ENCODE measurements at places on chromosomes 6 and 20.

- no peak for DNase-seq
Observed at GRCh38 chr20:53032478-53032932, 60.3 kb downstream of the TSHZ2 start.

DNA sequence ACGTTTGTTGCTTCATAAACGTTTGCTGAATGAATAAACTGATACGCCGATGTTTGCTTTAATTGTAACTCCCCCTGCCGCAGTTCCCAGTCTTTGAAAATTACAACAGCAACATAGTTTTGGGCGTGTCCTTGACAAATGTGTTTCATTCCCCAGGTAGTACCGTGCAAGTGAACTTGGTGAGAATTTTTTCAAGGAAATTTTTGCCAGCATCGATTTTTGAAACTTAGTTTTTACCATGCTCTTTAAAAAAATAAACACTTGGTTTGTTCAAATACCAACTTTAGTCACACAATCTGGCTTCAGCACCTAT lies 60.1 kb downstream of the FAM217A start:
- no peak for DNase-seq

- no peak for DNase-seq
Observed at GRCh38 chr6:92810913-92811312, 608.4 kb downstream of the EPHA7 start.

GRCh38 chr20:5160882-5161281 lies 34.1 kb downstream of the CDS2 start:
- DNase-seq = no peak

DNA sequence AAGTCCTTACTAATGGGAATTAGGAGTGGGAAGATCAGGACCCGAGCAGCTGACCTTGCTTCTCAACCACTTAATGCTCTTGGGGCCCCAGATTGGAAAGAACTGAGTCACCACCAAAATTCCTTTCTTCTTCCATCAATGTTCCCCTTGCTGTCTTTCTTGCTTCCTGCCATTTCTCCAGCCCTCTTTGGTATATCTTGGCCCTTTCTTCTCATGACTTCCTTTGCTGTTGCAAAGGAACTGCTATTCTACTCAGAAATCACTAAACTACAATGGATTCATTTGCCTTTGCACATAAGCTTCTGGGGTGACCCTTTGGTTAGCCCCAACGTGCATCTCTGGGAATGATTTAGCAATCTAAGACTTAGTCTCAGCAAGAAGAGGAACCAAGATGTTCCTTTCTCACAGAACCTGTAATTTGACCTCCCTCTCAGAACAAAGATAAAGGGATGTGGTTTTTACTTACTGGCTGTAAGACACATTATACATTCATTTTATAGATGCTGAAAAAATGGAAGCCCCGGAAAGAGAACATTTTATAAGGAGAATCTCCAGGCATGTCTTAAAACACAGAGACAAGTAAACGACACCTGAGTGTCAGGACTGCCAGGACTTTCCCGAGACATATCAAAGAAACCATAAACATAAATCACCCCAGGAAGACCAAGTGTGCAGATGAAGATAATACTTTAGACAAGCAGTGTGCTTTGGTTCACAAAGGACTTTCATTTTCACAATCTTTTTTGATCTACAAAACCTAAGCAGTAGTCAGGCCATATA lies 99.0 kb upstream of the TNFAIP3 start:
- no peak for DNase-seq

DNA sequence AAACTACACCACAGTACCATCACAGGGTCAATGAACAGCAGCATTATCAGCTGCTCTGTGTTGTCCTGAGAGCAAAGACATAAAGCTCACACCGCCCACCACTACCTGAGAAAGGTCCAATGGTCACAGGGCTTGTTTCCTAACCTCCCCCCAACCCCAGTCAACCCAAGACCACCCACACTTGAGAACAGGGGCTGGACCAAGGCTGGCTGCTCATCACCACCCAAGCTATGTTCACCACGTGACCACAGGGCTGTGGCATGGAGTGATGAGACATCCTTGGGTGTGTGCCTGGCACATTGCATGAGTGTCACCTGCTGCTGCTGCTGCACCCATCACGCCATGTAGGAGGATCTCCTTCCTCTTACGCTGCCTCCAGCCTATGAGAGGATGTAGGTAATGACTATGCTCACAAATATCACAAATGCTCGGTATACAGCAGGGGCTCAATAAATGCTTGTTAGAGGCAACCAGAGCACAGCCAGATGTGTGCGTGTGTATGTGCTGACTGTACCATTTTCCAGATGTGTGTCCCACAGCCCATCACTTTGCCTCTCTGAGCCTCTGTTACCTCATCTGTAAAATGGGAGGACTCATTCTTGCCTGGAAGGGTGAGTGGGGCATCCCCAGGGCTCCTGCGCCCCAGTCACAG lies 23.3 kb upstream of the SIRPA start:
- no peak for DNase-seq

DNA sequence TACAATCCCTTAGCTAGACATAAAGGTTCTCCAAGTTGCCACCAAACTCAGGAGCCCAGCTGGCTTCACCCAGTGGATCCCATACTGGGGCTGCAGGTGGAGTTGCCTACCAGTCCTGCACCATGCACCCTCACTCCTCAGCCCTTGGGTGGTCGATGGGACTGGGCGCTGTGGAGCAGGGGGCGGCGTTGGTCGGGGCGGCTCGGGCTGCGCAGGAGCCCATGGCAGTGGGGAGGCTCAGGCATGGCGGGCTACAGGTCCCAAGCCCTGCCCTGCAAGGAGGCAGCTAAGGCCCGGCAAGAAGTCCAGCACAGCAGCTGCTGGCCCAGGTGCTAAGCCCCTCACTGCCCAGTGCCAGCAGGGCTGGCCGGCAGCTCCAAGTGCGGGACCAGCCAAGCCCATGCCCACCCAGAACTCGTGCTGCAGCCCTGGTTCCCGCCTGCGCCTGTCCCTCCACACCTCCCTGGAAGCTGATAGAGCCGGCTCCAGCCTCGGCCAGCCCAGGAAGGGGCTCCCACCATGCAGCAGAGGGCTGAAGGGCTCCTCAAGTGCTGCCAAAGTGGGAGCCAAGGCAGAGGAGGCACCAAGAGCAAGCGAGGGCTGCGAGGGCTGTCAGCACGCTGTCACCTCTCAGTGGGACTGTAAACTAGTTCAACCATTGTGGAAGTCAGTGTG lies 912.1 kb downstream of the PHF3 start:
- DNase-seq = no peak

DNA sequence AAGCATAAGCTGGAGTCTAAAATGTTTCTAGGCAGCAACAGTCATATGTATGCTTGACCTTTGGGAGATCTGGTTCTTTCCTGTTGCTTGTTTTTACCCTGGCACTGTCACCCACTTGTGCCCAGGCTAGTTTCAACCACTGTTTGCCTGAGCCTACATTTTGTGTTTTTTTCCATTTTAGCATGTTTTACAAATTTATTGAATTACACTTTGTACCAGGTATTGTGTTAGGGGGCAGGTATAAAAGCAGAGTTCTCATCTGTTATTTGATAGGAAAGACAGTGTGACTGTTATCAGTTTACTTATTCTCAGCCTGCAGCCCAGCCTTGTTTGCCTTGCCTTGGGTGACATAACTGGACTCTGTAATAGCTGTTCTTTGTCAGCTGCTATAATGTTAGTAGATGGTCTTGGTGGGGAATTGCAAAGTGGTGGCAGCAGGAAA lies 147.0 kb downstream of the CDKAL1 start:
- DNase-seq = no peak

GRCh38 chr6:35028781-35029769 lies 112.1 kb downstream of the TCP11 start:
- no peak for DNase-seq

DNA sequence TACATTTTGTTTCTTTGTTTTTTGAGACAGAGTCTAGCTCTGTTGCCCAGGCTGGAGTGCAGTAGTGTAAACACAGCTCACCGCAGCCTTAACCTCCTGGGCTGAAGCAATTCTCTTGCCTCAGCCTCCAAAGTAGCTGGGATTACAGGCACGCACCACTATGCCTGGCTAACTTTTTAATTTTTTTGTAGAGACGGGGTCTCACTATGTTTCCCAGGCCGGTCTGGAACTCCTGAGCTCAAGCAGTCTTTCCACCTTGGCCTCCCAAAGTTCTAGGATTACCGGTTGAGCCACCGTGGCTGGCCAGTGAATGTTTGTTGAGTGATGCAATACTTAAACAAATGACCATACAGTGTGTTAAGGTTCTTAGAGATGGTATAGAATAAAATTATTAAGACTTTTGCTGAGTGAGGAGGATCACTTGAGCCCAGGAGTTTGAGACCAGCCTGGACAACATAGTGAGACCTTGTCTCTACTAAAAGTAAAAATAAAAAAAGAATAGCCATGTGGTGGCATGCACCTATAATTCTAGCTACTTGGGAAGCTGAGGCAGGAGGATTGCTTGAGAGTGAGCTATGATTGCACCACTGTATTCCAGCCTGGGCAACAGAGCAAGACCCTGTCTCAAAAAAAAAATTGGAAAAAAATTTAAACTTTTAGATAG lies 13.4 kb downstream of the CEP250 start:
- DNase-seq = no peak

GRCh38 chr6:47852727-47853126 lies 70.9 kb downstream of the OPN5 start:
- no peak for DNase-seq

DNA sequence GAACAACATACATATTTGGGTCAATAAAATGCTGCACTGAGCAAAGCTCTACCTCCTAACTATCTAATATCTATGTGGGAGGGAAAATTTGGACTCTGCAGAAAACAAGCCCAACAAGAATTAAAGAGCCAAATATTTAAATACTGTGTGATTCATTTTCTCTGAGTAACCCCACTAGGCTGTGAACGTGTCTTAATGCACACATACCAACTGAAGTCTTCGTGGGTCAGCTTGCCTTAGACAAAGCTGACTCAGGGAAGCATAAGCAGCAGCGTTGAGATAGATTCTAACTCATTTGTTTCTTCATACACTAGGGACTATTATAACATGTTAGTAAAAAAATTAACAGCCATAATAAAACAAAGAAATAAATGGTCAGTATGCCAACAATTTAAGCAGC lies 114.3 kb downstream of the GJA1 start:
- no peak for DNase-seq

- DNase-seq = no peak
Observed at GRCh38 chr6:80607811-80608391, 501.4 kb downstream of the BCKDHB start.

DNA sequence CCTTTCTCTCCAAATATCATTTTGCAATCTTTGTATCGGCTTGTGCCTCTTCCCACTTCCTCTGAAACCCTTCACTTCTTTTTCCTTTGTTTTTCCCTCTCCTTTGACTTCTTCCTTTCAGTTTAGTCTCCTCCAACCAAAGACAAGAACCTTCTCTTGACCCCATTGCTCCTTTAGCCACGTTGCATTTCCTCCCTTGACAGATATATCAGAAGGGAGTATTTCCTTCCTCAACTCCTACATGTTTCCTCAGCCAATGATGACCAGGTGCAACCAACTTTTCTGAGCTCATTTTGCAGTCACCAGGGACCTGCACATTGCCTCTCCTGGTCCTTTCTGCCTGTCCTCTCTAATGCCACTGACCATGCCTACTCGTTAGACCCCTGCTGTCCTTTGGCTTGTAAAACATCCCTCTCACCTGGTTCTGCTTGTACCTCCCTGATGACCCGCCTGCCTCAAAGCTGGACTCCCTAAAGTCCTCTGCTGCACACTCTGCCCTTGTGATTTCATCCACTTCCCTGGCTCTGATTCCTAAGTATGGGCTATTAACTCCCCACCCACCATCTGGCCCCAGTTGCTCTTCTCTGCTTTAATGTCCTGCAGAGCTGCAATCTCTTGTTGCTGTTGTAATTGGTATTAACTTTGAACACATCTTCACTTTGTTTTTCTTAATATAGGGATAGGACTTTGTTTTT lies 27.4 kb downstream of the SLC22A16 start:
- no peak for DNase-seq

GRCh38 chr6:155980014-155980767 lies 524.6 kb upstream of the NOX3 start:
- no peak for DNase-seq

DNA sequence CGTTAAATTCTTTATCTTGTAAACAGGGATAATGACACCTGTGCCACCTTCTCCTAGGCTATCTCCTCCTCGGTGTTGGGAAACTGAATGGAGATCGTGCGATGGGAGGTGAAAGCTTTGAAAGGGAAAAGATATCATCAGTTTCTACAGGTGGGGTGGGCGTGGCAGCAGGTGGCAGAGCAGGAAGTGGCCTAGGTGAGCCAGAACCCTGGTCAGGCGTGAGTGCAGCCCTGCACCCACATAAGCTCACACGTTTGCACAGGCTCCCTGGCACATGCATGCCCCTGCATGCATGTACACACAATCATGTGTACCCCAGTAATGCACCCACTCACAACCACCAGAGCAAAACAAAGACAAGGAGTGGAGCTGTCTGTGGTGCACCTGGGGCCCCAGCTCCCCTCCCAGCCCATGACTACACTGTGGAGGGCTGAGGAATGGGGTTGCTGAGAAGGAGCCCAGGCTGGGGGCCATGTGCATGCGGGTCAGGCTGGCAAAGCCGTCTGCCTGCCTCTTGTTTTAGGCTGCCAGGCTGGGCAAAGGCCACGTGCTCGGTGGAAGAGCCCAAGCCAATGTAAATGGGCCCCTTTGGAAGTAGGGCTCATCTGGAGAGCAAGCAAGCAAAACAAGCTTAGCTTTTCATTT lies 61.5 kb downstream of the TFAP2C start:
- DNase-seq = no peak

DNA sequence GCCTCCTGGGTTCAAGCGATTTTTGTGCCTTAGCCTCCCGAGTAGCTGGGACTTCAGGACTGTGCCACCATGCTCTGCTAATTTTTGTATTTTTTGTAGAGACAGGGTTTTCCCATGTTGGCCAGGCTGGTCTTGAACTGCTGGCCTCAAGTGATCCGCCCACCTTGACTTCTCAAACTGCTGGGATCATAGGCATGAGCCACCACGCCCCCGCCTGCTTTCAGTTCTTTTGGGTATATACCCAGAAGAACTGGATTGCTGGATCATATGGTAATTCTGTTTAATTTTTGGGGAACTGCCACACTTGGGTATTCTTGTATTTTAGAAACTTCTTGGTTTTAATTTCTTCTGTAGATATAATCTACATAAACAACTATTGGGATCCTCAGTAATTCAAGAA lies 17.0 kb downstream of the CDS2 start:
- DNase-seq = no peak

DNA sequence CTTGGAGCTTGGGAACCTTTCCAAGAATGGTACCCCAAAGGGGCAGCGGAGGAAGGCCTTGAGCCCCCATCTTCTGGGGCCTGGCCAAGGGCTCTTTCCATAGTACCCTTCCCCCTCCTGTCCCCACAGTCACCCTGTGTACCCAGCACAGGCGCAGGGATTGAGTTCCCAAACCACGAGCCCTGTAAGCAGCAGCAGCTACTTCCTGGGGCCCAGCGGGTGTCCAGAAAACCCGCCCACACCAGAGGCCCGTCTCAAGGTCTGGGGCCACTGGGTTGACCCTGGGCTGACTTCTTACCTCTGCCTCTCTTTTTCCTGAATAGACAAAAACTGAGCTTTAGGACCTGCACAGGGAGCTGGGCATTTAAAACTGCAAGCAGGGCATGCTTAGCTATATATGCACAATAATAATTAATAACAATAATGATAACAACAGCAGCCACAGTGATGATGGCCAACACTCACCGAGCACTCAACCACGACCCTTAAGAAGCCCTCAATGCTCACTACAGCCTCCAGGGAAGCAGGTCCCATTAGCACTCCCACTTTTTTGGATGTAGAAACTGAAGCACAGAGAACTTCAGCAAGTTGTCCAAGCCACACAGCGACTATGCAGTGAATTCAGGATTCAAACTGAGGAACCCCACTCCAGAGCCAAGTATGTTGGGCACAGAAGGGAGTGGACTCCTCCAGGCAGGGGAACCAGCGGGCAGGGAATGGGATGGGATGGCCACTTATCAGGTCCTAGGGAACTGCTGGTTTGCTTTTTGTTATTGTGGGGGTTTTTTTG lies 14.5 kb downstream of the NOL4L start:
- no peak for DNase-seq
